Upper lobe of right lung (tissue), 1 donor: ENCODE measurements at places on chromosomes 11 and 22. TPM values are rescaled to one million over a fixed set of nuclear protein-coding genes. Genes with fewer than 3 reads are reported as not detected.
A peak's percentile ranks its signal among the peaks of the same experiment; 100 is the strongest.

GRCh38 chr22:35313311-35314121 is 13.8 kb downstream of the TOM1 start:
- peak overlapping the region; percentile 2 for H3K27ac ChIP-seq
- peaks cover 20% of the 10 kb centered on the region for H3K36me3 ChIP-seq
- H3K27me3 ChIP-seq: no peaks in the 10 kb centered on the region
- peak; percentile 43 for DNase-seq
- H3K4me3 ChIP-seq: no peak overlapping the region
- H3K4me1 ChIP-seq: peaks cover 41% of the 10 kb centered on the region

GRCh38 chr11:34203377-34203871 is 98.0 kb downstream of the NAT10 start:
- no peaks in the 10 kb centered on the region for H3K36me3 ChIP-seq
- no peaks in the 10 kb centered on the region for H3K4me1 ChIP-seq
- H3K27me3 ChIP-seq: no peaks in the 10 kb centered on the region
- DNase-seq: no peak
- H3K4me3 ChIP-seq: no peak overlapping the region
- H3K27ac ChIP-seq: no peak overlapping the region

DNA sequence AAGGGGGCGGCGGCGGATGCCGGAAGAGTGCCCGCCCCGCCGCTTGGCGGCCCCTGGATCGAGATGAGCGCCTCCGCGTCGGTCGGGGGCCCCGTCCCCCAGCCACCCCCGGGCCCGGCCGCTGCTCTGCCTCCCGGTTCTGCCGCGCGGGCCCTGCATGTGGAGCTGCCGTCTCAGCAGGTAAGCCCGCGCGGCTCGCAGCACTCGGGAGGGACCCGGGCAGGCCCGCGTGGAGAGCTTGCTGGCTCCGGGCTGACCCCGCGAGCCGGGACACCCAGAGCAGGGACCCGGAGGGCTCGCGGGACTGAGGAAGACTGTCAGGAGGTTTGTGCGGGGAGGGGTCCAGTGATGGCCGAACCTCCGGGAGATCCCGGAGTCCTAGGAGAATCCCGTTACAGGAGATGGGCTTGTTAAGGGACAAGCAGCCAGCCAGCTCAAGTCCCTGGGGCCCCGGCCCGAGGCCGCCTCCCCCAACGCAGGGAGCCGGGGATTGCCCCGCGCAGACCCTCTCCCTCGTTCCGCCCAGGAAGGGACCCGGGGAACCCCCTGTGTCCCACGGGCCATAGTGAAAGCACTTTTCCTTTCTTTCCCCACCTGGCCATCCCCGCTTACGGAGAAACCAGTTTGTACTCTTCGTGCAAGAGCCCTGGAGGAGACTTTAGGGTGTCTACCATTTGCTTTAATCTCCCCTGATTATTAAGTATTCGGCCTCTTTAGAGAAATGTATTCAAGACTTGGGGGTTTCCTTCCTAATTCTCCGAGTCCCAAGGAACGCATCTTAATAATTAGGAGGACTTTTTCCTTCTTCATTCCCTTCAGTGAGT is 547 bp downstream of the UVRAG start:
- no peaks in the 10 kb centered on the region for H3K27me3 ChIP-seq
- H3K36me3 ChIP-seq: no peaks in the 10 kb centered on the region
- H3K4me1 ChIP-seq: peaks cover 39% of the 10 kb centered on the region
- no peak for DNase-seq
- H3K27ac ChIP-seq: peak overlapping the region; percentile 93

The MS4A12 gene
- not detected for total RNA-seq

DNA sequence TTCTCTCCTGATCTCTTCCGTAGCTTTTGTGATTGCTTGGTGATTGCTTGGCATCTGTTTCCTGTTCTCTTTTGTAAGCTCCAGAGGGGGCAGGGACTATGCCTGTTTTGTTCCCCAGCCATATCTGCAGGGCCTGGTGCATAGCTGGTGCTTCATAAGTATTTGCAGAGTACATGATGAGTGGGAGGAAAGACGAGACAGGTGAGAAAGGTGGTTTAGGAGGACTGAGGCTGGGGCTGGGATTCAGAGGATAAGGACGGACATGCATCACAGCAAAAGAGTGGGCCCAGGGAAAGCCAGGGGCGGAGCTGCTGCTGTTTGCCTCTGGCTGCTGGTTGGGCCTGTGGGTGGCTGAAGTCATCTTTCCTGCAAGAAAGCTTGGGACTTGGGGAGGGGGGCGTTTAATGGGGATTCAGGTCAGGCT is 62.4 kb downstream of the DSCAML1 start:
- H3K4me3 ChIP-seq: no peak overlapping the region
- H3K36me3 ChIP-seq: no peaks in the 10 kb centered on the region
- no peaks in the 10 kb centered on the region for H3K27me3 ChIP-seq
- no peaks in the 10 kb centered on the region for H3K4me1 ChIP-seq
- peak; percentile 34 for DNase-seq

DNA sequence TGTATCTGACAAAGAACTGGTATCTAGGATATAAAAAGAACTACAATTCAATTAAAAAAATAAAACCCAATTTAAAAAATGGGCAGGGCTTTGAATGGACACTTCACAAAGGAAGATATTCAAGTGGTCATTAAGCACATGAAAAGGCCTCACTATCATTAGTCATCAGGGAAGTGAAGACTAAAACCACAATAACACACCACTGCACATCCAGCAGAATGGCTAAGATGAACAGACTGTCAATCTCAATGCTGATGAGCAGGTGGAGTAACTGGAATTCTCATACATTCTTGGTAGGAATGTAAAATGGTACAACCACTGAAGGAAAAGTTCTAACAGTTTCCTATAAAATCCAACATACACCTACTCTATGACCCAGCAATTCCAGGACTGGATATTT is 8.9 kb downstream of the HPS4 start:
- H3K4me1 ChIP-seq: peaks cover 9% of the 10 kb centered on the region
- H3K27me3 ChIP-seq: no peaks in the 10 kb centered on the region
- no peak overlapping the region for H3K4me3 ChIP-seq
- no peak for DNase-seq

The C22orf42 gene
- total RNA-seq: not detected

The RASL10A gene
- 0.72 TPM for total RNA-seq
